Cerebellar nuclear complex (tissue), 1 donor: ENCODE measurements at places on chromosomes 13 and 19.

DNA sequence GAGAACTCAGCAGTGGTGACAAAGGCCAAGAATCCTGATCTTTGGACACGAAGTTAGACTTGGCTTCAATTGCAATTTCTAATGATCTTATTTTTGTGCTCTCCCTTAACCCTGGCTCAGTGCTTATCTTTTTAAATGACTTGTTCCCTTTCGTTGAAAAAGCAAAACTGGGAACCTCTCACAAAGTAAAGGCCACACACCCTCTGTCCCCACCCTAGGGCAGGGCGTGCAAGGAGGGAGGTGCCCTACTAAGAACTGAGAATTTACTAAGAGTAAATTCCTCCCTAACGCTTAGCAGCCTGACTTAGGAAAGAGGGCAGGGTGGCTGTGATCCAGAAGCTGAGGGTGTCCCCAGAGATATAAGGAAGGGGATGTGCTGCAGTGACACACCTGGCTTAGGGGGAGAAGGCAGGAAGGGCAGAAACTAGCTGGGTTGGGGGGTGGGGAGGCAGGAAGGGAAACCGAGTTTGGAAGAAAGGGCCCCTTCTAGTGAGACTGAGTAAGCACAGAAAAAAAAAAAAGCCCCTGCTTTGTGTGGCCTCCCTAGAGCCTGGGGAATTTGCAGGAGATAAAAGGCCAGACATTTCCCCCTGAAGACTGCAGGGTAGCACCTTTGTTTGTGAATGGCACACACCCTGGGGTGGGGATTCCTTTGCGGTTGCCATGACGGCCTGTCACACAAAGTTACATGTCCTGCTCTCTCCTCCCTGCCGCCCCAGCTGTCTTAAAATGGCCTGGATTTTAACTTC lies 435.1 kb downstream of the EFNB2 start:
- DNase-seq: no peak

- no peak for DNase-seq
These were observed 145.8 kb downstream of the KCNRG start for GRCh38 chr13:50161052-50161451.

- no peak for DNase-seq
These were observed 437.6 kb downstream of the HS6ST3 start for GRCh38 chr13:96527497-96527896.

- DNase-seq: no peak
These were observed 225.8 kb upstream of the IRS2 start for GRCh38 chr13:110012102-110012739.

DNA sequence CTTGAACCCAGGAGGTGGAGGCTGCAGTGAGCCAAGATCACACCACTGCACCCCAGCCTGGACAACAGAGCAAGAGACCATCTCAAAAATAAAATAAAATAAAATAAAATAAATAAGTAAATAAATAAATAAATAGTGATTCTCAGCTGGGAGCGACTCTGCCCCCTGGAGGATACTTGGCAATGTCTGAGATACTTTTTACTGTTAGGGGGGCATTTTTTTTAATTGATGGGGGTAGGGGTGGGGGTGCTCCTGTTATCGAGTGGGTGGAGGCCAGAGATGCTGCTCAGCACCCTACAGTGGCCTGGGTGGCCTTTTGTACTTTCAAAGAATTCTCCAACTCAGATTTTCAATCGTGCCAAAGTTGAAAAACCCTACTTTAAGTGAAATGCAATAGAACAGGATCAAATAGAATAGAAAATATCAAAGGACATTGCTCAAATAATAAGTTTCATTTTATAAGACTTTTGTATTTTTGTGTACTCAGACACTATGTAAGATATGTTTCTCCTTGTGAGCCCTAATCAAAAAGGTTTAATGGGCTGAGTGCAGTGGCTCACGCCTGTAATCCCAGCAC lies 7.1 kb upstream of the CLPP start:
- no peak for DNase-seq

- no peak for DNase-seq
These were observed 1.9 kb downstream of the ICAM5 start for GRCh38 chr19:10291554-10292205.

DNA sequence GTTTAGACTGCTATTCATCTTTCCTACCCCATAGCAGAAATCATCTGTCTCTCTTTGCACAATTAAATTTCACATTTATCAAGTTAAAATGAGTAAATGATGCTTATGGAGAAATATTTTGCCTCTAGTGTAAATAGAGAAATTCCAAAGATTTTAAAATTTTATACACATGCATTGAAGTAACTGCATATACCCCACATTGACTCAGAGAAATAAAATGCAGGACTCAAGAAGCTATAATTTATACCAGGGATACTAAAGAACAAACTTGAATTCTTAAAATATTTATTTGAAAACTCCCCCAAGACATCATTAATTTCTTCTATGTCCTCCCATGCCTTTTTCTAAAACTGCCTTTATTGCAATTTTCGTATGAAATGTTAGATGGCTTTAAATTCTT lies 165.8 kb downstream of the DIAPH3 start:
- no peak for DNase-seq

DNA sequence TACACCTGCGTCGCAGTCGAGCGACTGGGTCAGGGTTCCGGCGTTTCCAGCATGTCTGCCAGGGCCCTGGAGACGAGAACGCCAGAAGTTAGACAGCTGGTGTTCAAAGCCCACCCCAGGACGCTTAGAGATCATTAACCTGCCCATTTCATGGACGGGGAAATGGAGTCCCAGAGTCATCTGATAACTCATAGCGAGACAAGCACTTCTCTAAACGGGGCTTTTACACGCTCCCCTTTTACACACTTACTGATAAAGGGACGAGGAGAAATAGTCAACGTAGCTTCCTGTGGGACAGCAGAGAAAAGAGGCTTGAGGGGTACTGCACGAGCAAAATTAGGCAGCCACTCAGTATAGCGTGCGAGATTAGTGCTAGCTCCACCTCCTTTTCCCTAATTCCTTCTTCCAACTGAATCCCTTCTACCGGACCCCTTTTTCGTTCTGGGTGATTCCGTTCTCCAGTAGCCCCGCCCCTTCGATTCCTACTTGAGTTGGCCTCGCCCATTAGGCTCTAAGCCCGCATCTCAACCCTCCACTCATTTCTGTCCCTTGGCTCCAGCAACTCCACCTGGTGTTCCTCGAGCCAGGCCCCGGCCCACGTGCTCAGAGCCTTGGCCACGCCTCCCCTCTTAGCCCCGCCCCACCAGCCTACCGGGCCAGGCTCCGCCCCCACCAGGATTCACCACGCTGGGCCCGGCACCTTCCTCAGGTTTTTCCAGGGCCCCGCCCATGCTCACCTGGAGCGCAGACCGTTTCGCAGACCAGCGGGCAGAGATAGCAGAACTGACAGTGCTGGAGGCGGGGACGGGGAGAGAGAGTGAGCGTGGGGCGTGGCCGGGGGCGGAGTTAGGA lies 3.7 kb downstream of the HRC start:
- no peak for DNase-seq

DNA sequence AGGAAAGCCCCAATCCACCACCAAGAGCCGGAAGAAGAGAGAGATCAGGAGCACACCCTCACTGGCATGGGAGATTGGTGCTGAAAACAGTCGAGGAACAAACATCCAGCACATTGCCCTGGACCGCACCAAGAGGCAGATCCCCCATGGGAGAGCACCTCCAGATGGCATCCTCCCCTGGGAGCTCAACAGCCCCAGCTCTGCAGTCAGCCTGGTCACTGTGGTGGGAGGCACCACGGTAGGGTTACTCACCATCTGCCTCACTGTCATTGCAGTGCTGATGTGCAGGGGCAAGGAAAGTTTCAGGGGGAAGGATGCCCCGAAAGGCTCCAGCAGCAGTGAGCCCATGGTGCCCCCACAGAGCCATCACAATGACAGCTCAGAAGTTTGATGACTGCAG lies 110.2 kb downstream of the STOML3 start:
- DNase-seq: no peak

DNA sequence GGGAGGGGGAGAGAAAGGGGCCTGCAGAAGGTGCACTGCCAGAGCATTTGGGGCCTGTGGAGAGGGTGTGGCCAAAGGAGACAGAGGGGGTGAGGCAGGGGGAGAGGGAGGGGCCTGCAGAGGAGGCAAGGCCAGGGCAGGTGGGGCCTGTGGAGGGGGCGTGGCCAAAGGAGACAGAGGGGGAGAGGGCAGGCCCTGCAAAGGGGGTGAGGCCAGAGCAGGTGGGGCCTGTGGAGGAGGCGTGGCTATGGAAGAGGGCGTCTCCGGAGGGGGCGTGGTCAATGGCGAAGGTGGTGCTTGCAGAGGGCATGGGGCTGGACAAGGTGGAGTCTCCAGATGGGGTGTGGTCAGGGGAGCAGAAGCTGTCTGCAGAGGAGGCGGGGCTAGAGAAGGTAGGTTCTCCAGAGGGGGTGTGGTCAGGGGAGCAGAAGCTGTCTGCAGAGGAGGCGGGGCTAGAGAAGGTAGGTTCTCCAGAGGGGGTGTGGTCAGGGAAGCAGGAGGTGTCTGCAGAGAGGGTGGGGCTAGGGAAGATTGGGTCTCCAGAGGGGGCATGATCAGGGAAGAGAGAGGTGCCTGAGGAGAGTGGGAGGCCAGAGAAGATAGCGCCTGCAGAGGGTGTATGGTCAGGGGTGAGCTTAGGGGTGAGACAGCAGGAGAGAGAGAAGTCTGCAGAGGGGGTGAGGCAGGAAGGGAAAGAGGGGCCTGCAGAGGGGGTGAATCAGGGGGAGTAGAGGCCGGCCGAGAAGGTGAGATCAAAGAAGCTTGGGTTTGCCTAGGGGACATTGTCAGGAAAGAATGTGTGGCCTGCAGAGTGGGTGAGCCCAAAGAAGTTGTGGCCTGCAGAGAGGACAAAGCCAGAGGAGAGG lies 3.4 kb downstream of the PRR36 start:
- DNase-seq: no peak

DNA sequence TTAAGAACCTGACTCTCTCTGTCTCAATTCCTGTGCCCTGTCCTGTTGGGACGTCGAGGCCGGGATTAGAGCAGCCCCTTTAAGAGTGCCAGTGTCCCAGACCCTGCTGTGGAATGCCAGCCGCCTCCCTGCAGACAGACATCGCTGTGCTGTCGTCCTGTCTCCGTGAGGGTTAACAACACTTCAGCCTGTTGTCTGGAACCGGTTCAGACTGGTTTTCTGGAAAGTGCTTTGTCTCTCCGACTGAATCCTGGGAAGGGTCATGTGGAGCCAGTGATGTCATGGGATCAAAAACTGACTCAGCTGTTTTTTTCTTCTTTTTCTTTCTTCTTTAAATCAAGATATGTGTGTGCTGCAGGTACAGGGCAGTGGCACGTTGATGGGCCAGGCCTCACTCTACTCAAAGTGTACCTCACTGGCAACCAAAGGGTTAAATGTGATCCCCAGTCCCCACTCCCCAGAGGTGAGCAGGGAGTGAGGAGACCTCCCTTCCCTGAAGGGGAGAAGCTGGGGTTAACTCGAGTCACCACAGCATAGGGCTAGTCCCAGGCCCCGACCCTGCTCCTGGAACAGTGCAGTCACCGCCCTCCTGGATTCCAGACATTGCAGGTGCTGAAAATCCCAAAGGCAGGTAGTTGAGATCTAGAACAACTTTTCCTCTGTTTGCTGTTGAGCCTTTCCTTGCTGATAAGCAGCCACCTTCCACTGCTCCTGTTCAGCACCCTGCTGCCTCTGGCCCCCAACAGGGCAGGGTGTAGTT lies 50.8 kb downstream of the TSSK6 start:
- DNase-seq: no peak

- no peak for DNase-seq
These were observed 29.1 kb upstream of the POP4 start for GRCh38 chr19:29576761-29577648.
